ENCODE measurements at places on chromosomes 5 and 9. TPM values are rescaled to one million over a fixed set of nuclear protein-coding genes. Genes with fewer than 3 reads are reported as not detected.

Gene ANKRD33B
- total RNA-seq = 3.1 TPM

Gene KIF4B
- total RNA-seq = 0.14 TPM

Gene EIF4E1B
- not detected for total RNA-seq

Gene TEK
- total RNA-seq = 1.8 TPM

Gene SGCD
- 0.88 TPM for total RNA-seq

Gene ZDHHC11
- 2.4 TPM for total RNA-seq

Gene ZNF366
- not detected for total RNA-seq

Gene CDK7
- total RNA-seq = 36.8 TPM

All from placental pericyte (primary cell).